Activated CD4-positive, alpha-beta T cell treated with anti-CD3 and anti-CD28 coated beads, Interleukin-2, amount 50 U/mL, for 48 hours (primary cell): ENCODE measurements at places on chromosomes 1 and 21.
A peak's percentile ranks its signal among the peaks of the same experiment; 100 is the strongest.

- no peak for DNase-seq
Observed at GRCh38 chr1:162135271-162135775, 65.8 kb downstream of the NOS1AP start.

DNA sequence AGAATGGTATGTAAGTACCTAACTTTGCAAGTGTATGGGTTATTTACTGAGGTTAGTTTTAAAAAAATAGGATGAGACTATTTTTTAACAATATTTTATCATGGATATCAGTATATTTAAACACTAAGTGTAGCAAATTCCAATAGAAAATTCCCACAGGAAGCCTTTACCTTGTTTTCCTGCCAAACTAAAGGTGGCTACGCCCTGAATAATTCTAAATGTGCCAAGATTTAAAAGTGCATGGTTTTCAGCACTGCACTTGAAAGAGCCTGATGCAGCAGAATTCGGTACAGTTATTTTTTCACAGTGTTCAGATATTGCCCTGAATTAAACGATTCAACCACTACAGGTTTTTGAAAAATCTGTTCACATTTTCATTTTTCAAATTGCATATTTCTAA is 1622.8 kb upstream of the B3GALT2 start:
- no peak for DNase-seq

DNA sequence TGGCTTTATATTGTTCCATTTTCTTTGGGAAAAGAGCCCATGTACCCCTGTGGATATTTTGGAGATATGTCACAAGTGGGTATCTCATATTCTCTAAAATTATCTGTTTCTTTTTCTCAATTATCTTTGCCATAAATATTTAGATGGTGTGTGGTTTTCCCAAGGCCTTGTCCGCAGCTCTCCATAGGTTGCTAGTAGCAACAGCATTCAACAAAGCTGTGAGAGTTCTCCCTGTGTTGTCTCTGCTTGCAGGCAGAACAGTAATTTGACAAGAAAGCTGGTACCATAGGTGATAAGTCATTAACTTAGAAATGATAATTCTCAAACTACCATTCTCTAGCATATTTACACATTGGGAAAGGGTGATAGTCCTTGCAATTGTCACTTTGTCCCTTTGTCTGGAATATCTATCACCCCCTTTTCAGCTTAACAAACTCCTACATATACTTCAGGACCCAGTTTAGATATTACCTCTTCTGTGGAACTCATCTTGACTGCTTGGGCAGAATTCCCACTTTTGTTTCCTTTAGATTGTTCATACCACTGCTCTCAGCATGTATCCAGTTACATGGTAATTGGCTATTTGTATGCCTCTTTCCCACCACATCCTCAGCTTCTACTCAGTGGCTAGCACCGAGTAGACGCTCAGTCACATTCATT is 8.9 kb downstream of the CD101 start:
- DNase-seq = no peak

- no peak for DNase-seq
Observed at GRCh38 chr1:32806290-32806689, 10.9 kb downstream of the YARS1 start.

DNA sequence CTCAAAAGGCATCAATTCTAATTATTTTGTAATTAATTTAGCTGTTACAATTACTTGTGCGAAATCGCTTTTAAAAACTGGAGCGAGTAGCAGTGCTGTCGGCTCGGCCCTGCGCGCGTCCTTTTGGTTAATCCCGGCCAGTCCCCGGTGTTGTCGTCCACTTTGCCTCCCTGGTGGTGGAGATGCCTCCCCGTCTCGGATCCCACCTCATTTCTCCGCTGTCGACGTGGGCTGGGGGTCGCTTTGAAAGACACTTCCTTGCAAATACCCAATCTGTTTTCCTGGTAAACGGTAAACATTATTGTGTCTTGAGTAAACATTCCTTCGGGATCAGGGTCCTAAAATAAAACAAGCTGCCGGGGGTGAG is 3.7 kb downstream of the FOXD3 start:
- DNase-seq = no peak

DNA sequence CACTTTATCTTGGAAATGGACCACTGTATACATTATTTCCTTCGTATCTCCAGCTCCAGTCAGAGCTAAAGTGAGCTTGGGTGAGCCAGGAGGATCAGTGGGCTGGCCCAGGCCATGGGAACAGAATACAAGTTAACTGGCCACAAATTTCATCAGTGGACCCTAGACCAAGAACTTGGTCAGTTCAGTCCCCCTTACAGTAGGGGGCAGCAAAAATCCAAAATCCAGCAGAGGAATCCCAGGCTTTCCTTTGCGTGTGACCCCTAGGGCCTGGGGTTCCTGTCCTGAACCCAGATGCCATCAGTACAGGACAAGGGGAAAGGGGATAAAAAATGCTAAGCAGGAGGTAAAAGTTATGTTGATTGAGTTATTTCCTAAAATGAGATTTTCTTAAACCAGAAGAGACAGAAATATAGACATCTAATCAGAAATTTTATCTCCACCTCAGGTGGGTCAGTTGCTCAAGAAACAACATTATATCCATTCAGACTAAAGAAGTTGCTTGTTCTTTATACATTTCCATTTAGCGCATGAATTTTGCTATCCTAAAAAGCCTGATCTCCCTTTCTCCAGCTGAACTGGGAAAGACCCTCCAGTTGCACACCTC is 24.1 kb upstream of the LCE5A start:
- peak; percentile 10 for DNase-seq

DNA sequence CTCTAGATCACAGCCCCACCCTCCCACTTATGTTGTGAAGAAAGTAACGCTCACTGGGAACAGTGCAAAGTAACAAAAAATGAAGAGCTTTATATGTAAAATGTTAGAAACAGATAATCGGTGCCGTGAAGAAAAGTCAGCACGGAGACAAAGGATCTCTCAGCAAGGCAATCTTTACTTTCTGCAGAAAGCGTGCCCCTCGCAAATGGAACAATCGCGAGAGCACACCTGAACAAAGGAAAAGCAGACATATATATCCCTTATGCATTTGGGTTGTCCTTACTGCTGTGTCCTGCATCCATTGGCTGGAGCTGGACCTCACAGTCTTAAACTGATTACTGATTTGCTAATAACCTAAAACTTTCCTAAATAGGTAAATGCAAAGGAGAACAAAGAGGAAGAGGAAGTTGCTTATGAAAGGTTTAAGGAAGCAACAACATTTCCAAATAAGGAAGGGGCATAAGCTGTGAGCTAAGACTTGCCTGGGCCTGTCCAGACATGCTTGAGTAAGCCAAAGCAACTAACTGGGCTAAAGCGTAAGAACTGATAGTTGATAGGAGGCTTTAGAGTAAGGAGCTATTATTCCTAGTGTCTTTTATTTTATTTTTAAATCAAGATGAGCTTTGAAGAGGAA is 89.7 kb downstream of the GTF2B start:
- no peak for DNase-seq

GRCh38 chr1:47515164-47515789 is 77.4 kb downstream of the FOXD2 start:
- DNase-seq = no peak

DNA sequence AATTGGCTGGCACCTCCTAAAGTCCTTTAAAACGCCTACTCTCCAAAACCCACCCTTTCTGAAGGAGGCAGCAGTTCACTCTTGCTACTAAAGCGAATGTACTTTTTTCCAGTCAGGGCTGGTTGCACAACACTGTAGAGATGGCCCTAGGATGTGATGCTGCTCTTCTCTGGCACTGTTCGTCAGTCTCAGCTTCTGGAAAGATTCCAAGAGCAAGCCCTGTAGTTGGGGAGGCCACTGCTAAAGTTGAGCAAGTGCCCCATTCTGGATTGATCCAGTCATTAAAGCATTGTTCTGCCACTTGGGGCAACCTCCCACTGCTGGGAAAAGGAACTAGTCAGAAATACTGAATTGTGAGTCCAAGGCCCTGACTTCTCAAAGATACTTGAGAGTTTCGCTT is 28.5 kb upstream of the KCNQ4 start:
- no peak for DNase-seq

DNA sequence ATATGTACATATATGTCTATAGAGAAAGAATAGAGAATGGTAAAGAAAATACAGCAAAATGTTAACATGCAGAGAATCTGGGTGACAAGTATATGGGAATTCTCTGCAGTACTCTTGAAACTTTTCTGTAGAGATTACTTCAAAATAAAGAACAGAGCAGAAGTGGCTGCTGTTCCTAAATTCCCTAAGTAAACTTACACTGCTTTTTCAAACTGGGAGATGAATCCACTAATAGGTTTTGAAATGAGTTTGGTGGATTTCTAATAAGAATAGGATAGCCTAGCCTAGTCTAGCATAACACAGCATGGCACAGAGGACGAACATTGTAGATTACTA is 450 bp upstream of the CR2 start:
- no peak for DNase-seq

GRCh38 chr1:6152882-6153281 is 27.2 kb downstream of the CHD5 start:
- DNase-seq = no peak

DNA sequence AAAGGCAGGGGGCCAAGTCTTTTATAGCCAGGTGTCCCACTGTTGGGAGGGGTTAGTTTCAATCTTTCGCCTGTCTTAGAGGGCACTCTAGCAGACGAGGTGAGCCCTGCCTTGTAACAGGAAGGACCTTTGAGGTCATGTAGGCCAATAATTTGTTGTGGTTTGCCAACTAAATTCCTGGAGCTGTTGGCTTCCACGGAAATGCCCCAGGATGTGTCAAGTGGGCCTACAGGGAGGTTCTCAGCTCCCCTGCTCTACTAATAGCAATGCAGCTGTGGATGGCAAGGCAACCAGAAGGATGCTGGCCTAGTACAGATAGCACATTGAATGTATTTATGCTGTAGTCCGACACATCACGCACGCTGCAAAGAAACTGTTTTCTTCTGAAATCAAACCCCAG is 22.3 kb upstream of the CASQ2 start:
- no peak for DNase-seq

- DNase-seq = no peak
Observed at GRCh38 chr1:9253453-9254105, 19.0 kb downstream of the H6PD start.

GRCh38 chr1:157775101-157775870 is 1.6 kb downstream of the FCRL2 start:
- DNase-seq = no peak

- no peak for DNase-seq
Observed at GRCh38 chr1:14667651-14667984, 69.1 kb downstream of the KAZN start.

DNA sequence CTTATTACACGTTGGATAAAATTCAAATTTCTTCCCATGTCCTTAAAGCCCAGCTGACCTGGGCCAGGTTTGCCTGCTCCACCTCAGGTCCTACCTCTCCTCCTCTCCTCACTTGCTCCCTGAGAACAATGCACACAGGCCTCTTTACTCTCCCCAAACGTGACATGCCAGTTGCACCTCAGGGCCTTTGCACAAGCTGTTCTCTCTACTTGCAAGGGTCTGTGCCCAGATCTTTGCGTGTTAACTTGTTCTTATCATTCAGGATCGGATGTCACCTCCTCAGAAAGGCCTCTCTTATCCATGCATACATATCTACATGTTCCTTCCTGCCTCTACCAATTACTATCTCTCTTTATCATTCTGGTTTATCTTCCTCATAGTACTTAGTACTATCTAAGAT is 14.7 kb upstream of the LEFTY1 start:
- DNase-seq = no peak

GRCh38 chr1:182185842-182186756 is 124.6 kb upstream of the ZNF648 start:
- DNase-seq = no peak

GRCh38 chr1:66300280-66300971 is 233.5 kb upstream of the SGIP1 start:
- no peak for DNase-seq

DNA sequence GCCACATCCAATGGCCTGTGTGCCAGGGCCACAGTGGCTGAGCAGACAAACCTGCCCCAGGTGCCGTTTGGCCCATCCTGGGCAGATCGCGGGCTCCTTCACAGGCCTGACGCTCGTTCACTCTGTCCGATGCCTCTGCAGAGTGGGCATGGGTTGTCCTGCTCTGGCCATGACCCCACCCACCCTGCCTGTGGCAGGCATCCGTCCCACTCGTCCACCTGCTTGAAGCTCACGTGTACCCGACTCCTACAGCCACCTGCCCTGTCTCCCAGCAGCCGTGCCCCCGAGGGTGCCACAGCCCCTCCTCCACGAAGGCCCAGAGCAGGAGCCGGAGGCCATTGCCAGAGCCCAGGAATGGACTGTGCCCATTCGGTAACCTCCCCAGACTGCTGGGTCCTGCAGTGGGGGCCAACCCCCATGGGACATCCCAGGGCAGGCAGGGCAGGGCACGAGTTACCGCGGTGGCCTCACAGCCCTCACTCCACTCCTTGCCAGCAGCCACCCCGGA is 41.9 kb downstream of the TRIM11 start:
- no peak for DNase-seq
